ENCODE measurements at places on chromosomes 6 and 20.

DNA sequence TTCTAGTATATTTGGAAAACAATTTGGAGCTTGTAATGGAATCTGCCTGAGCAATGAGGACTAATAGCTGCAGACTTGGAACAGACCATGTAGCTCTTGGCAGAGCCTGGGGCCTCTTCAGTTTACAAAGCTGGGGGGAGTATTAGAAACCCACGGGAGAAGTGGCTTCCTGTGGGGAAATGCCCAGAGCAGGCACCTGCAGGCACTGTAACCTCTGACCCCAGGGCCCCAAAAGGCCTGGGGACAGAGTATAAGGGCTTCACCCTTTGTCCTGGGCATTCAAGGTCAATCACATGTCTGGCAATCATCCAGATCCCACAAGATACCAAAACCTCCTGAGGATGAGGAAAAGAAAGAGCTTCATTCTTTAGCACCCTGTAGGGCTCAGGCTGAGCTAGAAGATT is 19.4 kb downstream of the PKIG start:
- no peaks in the 10 kb centered on the region for H3K36me3 ChIP-seq
- no peak overlapping the region for H3K4me3 ChIP-seq
- peaks cover 35% of the 10 kb centered on the region for H3K4me1 ChIP-seq
- no peaks in the 10 kb centered on the region for H3K27me3 ChIP-seq
- no peak overlapping the region for H3K27ac ChIP-seq
- DNase-seq, result no peak

DNA sequence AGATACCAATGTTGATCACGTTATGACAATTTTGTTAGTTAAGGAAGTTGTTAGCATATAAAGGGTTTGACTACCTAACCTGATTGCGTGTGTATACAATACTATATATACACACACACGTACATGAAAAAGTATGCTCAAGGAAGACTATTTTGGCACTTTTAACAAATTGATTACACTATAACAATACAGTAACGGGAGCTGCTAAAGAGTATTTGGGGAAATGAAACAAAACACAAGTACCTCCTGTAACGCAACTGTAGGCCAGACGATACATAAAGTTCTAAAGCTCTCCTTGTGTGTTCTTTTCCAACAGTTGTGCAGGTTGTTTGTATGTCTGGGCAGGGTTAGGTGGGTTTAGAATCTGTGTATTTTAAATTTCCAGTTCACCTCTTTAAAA is 98.7 kb downstream of the PLEKHG1 start:
- H3K27me3 ChIP-seq, result peaks cover 3% of the 10 kb centered on the region
- H3K36me3 ChIP-seq, result no peaks in the 10 kb centered on the region
- no peak overlapping the region for H3K27ac ChIP-seq

DNA sequence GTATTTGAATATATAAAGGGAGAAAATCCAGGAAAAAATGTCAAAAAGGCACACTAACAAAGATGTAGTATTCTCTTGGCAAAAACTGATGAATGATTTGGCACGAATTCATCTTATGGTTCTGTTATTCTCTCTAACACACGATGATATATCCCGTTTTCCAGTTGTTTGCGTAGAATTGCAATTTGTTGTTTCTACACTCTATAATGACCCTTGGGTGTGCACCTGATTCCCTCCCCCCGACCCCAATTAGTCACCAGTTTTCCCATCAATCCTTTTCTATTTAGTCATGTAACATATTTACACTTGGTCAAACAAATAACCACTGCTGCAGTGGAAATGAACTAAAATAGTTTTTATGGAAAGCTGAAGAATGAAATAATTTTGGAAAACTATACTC is 1.5 kb upstream of the ARID1B start:
- peaks cover 32% of the 10 kb centered on the region for H3K4me1 ChIP-seq
- no peak overlapping the region for H3K27ac ChIP-seq
- no peaks in the 10 kb centered on the region for H3K27me3 ChIP-seq
- no peaks in the 10 kb centered on the region for H3K36me3 ChIP-seq
- DNase-seq, result no peak

- H3K27ac ChIP-seq, result no peak overlapping the region
- no peak overlapping the region for H3K4me3 ChIP-seq
- no peaks in the 10 kb centered on the region for H3K27me3 ChIP-seq
- peaks cover 36% of the 10 kb centered on the region for H3K36me3 ChIP-seq
- peaks cover 2% of the 10 kb centered on the region for H3K4me1 ChIP-seq
Observed at GRCh38 chr20:34753706-34754461, 49.7 kb downstream of the TP53INP2 start.

GRCh38 chr6:112851146-112851545 is 504.0 kb downstream of the RFPL4B start:
- DNase-seq, result no peak
- no peaks in the 10 kb centered on the region for H3K27me3 ChIP-seq
- H3K4me1 ChIP-seq, result no peaks in the 10 kb centered on the region
- H3K4me3 ChIP-seq, result no peak overlapping the region
- H3K36me3 ChIP-seq, result no peaks in the 10 kb centered on the region

- H3K27me3 ChIP-seq, result peaks cover 7% of the 10 kb centered on the region
- no peak for DNase-seq
- no peaks in the 10 kb centered on the region for H3K4me1 ChIP-seq
- no peak overlapping the region for H3K27ac ChIP-seq
- H3K36me3 ChIP-seq, result no peaks in the 10 kb centered on the region
Observed at GRCh38 chr6:167553736-167554119, 228.8 kb downstream of the TTLL2 start.

- H3K36me3 ChIP-seq, result peaks cover 21% of the 10 kb centered on the region
- no peaks in the 10 kb centered on the region for H3K27me3 ChIP-seq
- DNase-seq, result no peak
- H3K4me3 ChIP-seq, result no peak overlapping the region
- H3K4me1 ChIP-seq, result peaks cover 54% of the 10 kb centered on the region
Observed at GRCh38 chr6:144728804-144729203, 443.7 kb downstream of the UTRN start.

DNA sequence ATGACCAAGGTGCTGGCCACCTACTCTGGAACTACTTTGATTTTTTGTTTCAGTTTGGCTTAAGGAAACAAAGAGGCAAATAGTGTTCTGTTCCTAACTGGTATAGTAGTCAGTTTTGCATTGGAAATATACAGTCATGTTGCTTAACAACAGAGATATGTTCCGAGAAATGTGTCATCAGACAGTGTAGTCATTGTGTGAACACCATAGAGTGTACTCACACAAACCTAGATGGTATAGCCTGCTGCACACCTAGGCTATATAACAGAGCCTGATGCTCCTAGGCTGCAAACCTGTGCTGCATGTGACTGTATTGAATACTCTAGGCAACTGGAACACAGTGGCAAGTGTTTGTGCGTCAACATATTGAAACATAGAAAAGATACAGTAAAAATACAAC is 80.4 kb downstream of the ARID1B start:
- no peaks in the 10 kb centered on the region for H3K27me3 ChIP-seq
- H3K4me1 ChIP-seq, result peaks cover 82% of the 10 kb centered on the region
- DNase-seq, result no peak
- H3K27ac ChIP-seq, result peak overlapping the region; percentile 88
- no peak overlapping the region for H3K4me3 ChIP-seq
- H3K36me3 ChIP-seq, result peaks cover 3% of the 10 kb centered on the region

- no peaks in the 10 kb centered on the region for H3K27me3 ChIP-seq
- peaks cover 48% of the 10 kb centered on the region for H3K36me3 ChIP-seq
- no peak overlapping the region for H3K4me3 ChIP-seq
- H3K27ac ChIP-seq, result peak overlapping the region; percentile 40
Observed at GRCh38 chr6:32982084-32982701, 13.8 kb downstream of the BRD2 start.

DNA sequence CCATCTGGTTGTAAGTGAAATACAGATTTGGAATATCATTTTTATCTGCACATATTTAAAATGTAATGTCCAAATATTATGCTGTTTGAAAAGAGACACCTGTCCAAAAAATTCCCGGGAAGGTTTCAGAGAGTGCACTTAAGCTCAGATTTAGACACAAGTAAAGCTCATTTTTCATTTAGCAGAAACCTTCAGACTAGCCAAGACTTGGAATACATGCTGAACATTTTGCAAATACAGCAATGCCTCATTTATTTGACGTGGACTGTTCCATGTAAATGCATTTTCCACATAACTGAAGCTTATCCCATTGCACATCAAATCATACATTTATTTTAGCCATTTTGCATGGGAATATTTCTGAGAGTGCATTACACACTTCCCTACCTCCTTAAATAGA is 280.7 kb downstream of the ZNF217 start:
- H3K36me3 ChIP-seq, result peaks cover 2% of the 10 kb centered on the region
- no peaks in the 10 kb centered on the region for H3K4me1 ChIP-seq
- H3K27ac ChIP-seq, result no peak overlapping the region
- no peak for DNase-seq

GRCh38 chr6:5094327-5094726 is 9.2 kb downstream of the PPP1R3G start:
- DNase-seq, result no peak
- H3K36me3 ChIP-seq, result no peaks in the 10 kb centered on the region
- H3K27me3 ChIP-seq, result peaks cover 30% of the 10 kb centered on the region
- H3K4me3 ChIP-seq, result no peak overlapping the region
- H3K27ac ChIP-seq, result no peak overlapping the region

DNA sequence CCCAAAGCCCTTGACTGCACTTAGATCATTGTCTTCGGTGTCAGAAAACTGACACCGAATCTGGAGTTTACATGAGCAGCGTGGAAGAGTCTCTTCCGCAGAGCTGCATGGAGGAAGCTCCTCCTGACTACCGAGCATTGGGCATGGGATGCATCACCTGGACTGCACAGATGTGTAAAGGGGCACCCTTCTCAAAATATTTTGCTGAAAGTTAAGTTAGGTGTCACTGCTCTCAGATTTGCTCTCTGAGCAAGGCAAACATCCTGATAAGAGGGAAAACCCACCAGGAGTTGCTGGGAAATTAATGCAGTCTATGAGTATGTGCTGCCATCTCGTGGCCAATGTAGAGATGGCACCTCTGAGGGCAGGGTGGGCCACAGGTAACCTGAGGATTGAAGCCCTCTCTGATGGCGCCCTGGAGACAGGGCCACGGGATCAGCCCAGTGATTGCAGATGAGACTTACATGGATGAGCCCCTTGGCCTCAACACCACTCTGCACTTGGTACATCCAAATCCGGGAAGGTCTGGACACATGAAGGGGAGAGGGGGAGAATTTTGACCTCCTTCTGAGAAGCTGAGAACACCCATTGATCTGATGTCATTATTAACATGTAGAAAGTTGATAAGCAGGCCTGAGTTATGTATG is 129.9 kb downstream of the LPA start:
- no peak overlapping the region for H3K4me3 ChIP-seq
- no peak overlapping the region for H3K27ac ChIP-seq
- peaks cover 2% of the 10 kb centered on the region for H3K27me3 ChIP-seq

DNA sequence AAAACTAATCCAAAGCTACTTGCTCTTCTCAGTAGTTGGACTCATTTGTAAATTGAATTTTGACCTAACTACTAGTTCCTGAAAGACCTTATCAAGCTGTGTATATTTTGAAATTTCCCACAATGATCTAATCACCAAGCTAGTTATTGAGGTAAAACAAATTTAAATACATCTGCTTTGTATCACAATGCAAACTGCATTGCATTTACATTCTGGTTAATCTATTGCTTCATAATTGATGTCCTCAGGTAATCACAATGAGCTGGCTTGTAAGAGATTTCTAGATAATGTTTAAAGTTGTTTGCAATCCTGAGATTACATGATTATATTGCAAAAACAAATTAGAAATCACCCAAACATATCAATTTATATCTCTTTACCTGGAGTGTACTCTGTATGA is 848.8 kb downstream of the HACE1 start:
- H3K4me3 ChIP-seq, result no peak overlapping the region
- no peaks in the 10 kb centered on the region for H3K4me1 ChIP-seq
- H3K27ac ChIP-seq, result no peak overlapping the region
- H3K27me3 ChIP-seq, result no peaks in the 10 kb centered on the region

DNA sequence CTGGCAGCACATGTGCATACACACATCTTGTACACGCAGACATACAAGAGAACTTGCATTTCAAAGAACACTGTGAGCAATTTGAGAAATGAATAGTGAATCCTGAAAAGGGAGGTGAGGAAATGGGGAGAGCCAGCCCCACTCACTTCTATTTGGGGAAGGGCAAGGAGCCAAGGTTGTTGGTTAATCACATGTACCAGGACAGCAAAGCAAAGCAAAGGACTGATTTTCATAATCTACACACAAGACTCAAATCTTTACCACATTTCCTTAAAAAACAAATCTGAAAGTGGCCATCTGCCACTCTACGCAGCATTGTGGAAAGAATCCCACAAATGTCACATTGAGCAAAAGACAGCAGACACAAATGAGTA is 35.0 kb upstream of the KIF16B start:
- no peaks in the 10 kb centered on the region for H3K36me3 ChIP-seq
- no peak overlapping the region for H3K4me3 ChIP-seq
- H3K27ac ChIP-seq, result no peak overlapping the region
- peaks cover 11% of the 10 kb centered on the region for H3K27me3 ChIP-seq

GRCh38 chr6:143539106-143539505 is 27.6 kb upstream of the FUCA2 start:
- H3K36me3 ChIP-seq, result no peaks in the 10 kb centered on the region
- H3K4me3 ChIP-seq, result no peak overlapping the region
- no peaks in the 10 kb centered on the region for H3K27me3 ChIP-seq
- peaks cover 39% of the 10 kb centered on the region for H3K4me1 ChIP-seq

- DNase-seq, result no peak
- H3K27me3 ChIP-seq, result peaks cover 10% of the 10 kb centered on the region
- H3K36me3 ChIP-seq, result no peaks in the 10 kb centered on the region
- no peak overlapping the region for H3K4me3 ChIP-seq
- no peak overlapping the region for H3K27ac ChIP-seq
Observed at GRCh38 chr20:21559305-21559704, 45.4 kb upstream of the NKX2-2 start.

- H3K27me3 ChIP-seq, result no peaks in the 10 kb centered on the region
- no peak for DNase-seq
- H3K27ac ChIP-seq, result no peak overlapping the region
- H3K4me1 ChIP-seq, result peaks cover 61% of the 10 kb centered on the region
- no peak overlapping the region for H3K4me3 ChIP-seq
Observed at GRCh38 chr6:137222381-137222780, 3.2 kb upstream of the IFNGR1 start.

GRCh38 chr6:33694401-33694931 is 17.0 kb downstream of the UQCC2 start:
- DNase-seq, result peak; percentile 71
- peak overlapping the region; percentile 56 for H3K4me3 ChIP-seq
- H3K27ac ChIP-seq, result peak overlapping the region; percentile 92
- no peaks in the 10 kb centered on the region for H3K27me3 ChIP-seq

DNA sequence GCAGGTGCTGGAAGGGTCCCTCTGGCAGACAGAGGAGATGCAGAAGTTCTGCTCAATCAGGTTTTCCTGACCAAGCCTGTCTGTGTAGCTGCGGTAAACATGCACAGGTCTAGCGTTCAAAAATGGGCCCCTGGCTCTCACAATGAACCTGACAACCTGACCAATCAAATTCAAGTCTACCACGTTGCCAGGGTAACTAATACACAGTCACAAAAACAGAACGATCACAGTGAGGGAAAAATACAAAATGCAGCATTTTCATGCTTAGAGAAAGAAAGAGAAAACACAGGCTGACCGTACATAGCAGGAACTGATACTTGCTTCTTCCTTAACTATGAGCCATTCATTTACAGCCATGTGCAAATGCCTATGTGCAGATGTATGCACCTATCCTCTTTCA is 353.1 kb upstream of the TSHZ2 start:
- peaks cover 8% of the 10 kb centered on the region for H3K4me1 ChIP-seq
- H3K27ac ChIP-seq, result no peak overlapping the region
- DNase-seq, result no peak
- H3K4me3 ChIP-seq, result no peak overlapping the region
- no peaks in the 10 kb centered on the region for H3K27me3 ChIP-seq

Data from activated naive CD8-positive, alpha-beta T cell treated with anti-CD3 and anti-CD28 coated beads, Interleukin-2, amount 50 U/mL, for 24 hours (primary cell).